ENCODE measurements at places on chromosomes 2 and 18.

GRCh38 chr2:75194184-75194868 is 5.0 kb downstream of the TACR1 start:
- DNase-seq, result no peak

- no peak for DNase-seq
Observed at GRCh38 chr2:118969734-118970395, 27.9 kb downstream of the MARCO start.

DNA sequence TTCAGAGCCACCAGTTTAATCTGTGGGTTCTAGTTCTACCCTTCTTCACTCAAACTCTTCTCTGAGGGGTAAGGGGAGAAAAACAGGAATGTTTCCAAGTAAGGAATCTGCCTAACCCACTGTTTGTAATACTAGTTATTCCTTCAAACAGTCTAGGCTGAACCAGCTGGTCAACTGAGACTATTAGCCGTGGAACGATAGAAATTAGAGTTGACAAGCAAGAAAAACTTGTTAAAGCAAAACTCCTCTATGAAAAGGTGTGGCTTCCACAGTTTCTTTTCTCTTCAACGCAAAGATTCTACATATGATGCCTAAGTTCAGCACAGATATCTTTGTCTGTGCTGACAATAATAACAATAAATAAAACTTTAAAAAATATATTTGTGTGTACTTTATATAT is 11.5 kb downstream of the PAIP2B start:
- no peak for DNase-seq

DNA sequence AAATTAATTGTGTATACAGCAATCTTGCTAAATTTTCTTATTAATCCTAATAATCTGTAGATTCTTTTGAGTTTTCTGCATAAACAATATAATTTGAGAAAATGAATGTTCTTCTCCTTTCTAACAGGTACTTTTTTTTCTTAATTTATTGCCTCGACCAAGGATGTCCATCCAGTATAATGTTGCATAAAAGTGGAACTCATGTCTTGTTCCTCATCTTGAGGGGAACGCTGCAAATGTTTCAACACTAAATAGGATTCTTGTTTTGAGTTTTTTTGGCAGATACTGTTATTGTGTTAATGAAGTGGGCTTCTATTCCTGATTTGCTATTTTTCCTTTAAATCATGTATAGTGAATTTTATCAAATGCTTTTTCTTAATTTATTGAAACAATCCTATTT is 244.4 kb upstream of the REV1 start:
- no peak for DNase-seq

GRCh38 chr18:13312515-13312914 is 94.0 kb downstream of the LDLRAD4 start:
- no peak for DNase-seq

- no peak for DNase-seq
Observed at GRCh38 chr2:134167015-134167414, 86.9 kb upstream of the MGAT5 start.

DNA sequence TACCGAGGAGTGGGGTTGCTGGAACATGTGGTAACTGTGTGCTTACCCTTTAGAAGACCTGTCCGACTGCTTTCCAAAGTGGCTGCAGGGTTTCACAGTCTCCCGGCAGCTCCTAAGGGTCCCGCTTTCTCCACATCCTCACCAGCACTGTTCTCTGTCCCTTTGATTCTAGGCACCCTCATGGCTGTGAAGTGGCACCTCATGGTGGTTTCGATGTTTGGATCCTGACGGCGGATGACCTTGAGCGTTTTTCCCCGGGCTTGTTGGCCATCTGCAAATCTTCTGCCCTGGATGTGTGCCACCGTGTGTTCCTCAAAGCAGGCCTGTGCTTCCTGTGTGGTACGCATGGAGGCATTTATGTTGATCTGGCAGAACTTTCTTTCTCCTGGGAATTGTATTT is 292.5 kb upstream of the HDAC4 start:
- DNase-seq, result no peak

GRCh38 chr2:138244501-138244925 is 257.1 kb upstream of the SPOPL start:
- no peak for DNase-seq

DNA sequence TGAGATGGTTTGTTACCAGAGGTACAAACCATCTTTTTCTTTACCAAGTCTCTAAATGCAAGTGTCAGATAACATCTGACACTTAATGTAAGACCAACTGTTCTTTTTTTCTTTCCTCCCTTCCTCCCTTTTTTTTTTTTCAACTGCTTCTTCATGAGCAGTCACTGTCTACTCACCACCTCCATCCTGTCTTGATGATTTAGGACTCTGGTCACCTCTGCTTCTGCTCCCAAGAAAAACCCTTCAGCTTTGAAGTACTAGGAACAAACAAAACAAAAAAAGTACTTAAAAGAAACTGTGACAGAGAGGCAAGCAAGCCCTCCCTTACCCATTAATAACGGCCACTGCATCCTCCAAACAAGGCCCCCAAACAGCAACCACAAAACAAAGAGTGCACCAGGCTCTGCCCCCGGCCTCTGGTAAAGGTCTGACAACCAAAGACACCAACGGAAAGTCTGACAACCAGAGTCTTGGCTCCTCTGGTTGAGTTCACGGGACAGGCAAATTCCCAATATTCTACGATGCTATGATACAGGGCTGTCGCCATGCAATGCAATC is 141.0 kb downstream of the ARL4C start:
- DNase-seq, result no peak

DNA sequence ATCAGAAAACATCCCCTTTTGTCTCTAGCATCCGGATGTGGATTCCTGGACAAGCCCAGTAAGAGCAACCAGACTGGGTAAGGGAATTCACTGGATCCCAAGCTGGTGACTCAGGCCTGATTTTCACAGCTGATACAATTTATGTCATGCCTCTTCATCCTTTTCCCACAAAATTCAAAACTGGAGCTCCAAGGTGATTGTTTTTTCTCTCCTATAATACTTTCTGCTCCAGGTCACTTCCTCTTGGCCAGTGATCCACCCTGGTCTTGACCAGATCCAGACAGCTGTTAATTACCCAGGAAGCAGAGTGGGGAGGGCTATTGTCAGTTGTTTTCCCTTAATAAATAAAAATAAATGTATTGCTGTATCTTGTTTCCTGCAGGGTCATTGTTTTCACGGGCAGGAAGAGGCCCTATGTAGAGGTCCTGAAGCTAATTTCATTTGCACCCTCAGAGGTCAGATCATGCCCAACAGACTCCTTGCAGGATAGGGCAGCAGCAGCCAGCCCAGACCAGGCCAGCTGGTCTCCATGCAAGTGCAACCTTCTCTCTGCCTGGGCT is 57.6 kb downstream of the EVA1A start:
- no peak for DNase-seq

DNA sequence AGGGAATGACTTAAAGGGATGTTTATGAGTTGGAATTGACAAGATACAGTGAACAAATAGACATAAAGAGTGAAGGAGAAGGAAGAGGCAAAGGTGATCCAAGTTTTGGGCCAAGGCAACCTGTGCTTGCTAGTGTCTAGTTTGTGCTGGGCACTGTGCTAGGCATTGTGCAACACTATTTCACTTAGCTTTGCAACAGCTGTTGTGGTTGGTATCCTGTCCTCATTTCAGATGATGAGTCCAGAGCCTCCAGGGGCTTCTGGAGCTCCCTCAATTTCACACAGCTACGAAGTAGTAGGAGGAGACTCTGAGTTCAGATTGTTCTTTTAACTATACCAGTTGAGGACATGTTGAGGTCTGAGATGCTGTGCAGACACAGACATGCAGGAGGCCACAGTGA is 18.1 kb upstream of the LOXHD1 start:
- DNase-seq, result no peak

- peak; percentile 53 for DNase-seq
Observed at GRCh38 chr2:234550511-234551107, 53.7 kb upstream of the ARL4C start.

DNA sequence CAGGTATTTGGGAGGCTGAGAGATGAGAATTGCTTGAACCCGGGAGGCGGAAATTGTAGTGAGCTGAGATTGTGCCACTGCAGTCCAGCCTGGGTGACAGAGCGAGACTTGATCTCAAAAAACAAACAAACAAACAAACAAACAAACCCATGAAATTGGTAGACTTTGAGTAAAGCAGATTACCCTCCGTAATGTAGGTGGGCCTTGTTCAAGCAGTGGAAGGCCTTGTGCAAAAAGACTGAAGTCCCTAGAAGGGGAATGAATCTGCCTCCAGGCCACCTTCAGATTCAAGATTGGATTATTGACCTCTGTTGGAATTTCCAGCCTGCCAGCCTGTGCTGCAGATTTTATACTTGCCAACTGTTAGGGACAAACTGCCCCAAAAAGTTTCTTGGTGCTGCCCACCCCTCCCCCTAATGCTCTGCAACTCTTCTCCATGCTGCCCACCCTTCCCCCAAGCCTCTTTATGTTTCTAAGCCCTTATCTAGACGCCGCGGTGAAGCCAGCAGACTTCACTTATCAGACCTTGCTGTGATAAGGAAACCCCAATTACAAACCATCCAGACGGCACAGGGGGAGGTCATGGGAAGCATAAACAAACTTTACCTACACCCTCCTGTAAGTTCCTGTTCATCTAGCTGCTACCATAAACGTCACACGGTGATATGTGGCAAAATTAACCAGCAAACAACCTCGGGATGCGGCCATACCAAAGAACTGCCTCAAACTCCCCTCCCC is 17.0 kb downstream of the CYP27A1 start:
- DNase-seq, result no peak

- no peak for DNase-seq
Observed at GRCh38 chr2:23445450-23445868, 60.5 kb downstream of the KLHL29 start.

- no peak for DNase-seq
Observed at GRCh38 chr2:88656690-88657089, 29.4 kb upstream of the EIF2AK3 start.

DNA sequence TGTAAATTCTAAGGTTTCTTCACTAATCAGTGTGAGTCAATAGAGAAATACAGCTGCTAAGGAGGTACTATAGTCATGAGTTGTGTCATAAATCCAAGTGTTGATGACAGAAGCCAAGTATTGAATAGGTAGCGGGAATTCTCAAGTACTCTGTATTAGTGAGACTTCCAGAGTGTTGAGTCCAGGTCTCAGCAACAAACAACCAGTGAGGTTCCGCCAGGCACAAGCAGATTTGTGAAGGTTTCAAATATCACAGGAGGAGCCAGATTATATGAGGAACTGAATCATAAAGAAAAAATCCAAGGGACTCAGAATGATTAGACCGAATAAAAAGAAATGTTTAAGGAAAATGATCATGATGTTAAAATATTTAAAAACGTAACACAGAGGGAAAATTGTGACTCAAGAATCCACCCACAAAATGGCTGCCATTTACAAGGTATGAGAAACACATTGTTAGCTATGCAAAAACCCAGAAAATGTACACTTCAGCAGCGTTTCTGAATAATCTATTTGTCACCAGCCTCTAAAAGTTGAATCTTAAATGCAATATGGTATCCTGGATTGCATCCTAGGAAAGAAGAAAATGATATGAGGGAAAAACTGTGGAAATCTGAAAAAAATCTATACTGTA is 27.3 kb upstream of the EVA1A start:
- DNase-seq, result no peak

DNA sequence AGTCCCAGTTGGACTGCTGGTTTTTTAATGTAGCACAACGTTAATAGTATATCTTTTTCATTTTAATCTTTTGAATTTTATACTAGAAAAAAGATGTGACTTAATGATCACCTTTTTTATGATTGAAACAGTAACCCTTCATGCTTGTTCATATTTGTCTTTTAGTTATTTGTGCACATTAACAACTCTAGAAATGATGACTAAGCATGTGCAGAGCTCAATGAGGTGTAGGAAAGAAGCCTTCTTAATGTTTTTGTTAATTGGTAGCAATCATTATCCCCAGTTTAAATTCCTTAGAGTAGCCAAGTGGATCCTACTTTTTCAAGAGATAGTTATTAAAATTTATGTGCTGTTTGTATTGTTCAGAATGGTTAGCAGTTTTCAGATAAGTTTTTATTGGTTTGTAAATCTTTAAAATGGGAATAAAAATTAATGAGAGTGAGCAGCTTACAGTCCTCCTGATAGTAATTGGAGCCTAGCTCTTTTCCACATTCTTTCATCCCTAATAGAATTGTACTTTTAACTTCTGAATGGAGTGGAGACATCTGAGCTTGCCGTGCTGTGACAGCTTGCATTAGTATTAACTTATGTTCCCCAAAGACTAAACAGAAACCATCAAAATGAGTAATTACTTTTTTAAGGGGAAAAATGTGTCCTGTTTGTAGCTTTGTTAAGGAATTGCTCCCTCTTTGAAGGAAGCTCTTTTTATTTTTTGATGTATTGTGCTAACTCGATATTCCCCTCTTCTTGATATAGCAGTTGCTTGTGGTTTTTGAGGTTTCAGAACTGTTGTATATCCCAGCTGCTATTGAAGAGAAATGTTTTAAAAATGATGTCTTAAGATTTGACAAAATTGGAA is 17.3 kb downstream of the PIK3C3 start:
- DNase-seq, result no peak

DNA sequence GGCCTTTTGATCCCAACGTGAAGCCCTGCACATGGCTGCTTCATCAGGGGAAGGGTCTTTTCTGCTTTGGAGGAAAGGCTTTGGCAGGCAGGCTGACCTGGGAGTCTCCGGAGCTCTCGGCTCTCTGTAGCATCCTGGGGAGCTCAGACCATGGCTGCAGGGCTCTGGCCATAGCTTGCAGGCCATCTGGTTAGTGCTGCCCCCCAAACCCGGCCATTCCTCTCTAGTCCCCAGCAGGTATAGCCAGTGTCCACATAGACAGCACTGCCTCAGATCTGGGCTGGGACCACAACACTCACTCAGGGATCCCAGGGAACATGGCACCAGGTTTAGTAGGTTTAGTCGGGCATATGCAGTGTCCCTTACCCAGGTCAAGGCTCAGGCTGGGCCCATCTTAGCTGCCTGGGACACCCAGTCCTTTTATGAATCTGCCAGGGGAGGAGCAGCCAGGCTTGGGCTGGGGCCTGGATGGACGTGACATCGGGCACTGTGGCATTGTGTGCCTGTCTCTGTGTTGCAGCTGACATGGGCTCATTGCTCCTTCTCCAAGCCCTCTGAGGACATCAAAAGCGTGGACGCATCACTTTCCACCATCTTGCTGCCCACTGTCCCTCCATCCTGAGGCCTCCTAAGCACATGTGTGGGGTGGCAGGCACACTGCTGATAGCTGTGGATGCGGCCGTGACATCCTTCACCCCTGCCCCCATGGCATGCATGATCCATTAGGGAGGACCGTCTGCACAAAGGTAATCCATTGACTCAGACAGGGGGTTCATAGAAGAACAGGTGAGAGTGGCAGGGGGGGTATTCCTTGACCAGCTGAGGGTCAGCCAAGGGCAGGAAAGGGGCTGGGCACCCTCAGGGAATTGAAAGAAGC is 19.2 kb upstream of the GPR35 start:
- DNase-seq, result no peak

GRCh38 chr2:12412898-12413305 is 303.8 kb upstream of the TRIB2 start:
- DNase-seq, result no peak

DNA sequence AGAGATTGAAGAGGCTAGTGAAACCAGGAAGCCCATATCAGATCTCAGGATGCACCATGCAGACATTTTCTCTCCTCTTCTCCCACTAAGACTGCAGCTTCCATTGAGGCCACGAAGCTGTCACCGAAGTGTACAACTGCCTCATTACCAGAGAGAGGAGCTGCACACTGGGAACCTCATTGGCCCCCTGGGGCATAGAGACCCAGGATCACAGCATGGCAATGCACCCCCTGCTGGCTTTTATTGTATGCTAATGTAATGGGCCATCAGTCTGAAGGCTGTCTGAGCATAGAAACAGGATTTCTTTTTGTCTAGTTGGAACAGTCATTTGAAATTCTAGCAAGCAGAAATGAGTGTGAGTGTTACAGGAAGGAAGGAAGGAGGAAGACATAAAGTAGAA is 861.6 kb upstream of the CELF4 start:
- peak; percentile 1 for DNase-seq

- DNase-seq, result no peak
Observed at GRCh38 chr2:211103989-211104388, 547.6 kb downstream of the CPS1 start.
